NT2/D1 (cell line): ENCODE measurements at places on chromosomes 16 and 17.

DNA sequence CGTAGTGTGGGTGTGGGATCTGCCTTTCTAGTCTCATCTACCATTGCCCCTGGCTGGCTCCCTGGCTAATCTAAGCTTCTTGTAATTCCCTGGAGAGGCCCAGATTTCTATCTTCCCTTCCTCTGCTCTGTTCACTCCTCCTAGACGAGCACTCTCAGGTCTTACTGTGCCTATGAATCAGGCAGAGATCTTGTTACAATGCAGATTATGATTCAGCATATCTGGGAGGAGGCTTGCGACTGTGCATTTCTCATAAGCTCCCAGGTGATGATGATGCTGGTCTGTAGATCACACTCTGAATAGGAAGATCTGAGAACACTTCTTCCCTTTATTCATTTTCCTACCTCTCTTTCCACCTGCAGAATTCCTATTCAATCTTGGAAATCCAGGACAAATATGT lies 200.1 kb downstream of the CBLN1 start:
- DNase-seq: no peak

GRCh38 chr16:75789237-75789636 lies 62.9 kb upstream of the CPHXL start:
- peak; percentile 30 for DNase-seq

GRCh38 chr17:27415120-27415795 lies 41.0 kb upstream of the KSR1 start:
- no peak for DNase-seq

GRCh38 chr16:22946433-22946832 lies 132.5 kb downstream of the HS3ST2 start:
- DNase-seq: no peak

- DNase-seq: no peak
Measured at GRCh38 chr17:58005728-58006559, 1.1 kb downstream of the SRSF1 start.
